ENCODE measurements at places on chromosomes 4 and X.
A peak's percentile ranks its signal among the peaks of the same experiment; 100 is the strongest.

DNA sequence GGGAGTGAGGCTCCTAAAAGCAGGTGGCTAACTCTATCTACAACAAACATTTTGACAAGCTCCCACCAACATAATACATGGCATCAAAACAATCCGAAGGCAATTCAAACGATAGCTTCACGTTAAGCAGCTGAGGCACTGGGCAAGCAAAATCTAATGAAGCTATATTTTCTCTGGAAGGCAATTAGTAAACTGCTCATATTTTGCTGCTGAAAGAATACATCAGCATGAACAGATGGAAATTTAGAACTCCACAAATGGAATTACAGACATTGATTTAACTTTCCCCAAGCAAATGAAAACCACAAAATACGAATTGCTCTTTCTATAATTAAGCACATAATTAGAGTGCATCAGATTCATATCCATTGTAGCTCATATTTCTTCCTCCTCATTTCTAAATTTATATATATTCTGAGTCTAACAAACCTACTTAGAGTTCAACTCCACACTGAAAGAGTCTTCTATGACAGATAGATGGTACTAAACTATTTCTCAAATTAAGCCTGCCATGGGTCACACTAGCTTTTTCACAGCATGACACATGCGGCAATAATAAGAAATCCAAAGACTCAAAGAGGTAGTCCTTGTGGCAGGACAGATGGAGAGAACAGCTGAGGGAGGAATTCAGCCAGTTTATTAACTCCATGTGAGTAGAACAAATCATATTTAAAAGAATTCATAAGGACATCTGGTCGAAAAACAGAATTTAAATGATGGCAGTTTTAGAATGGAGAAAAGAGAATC, 305.4 kb downstream of the MAPK10 start:
- no peak for DNase-seq

DNA sequence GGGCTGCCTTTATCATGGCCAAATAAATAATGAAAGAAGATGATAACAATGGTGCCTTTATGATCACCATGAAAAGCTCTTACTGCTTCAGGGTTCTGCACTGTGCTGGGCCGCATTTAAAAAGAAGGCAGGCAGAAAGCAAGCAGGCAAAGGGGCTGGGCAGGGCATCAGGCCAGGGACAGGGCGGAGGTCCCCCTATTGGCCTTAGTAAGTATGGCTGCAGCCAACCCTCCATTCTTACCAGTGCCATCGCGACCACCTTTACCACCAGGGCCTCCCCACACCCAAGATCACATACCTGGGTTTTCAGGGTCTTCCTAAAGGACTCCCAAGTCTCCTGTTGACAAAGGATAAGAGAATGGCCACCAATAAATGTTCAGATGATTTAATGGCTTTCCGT, 38.9 kb downstream of the CNGA2 start:
- no peak for DNase-seq

DNA sequence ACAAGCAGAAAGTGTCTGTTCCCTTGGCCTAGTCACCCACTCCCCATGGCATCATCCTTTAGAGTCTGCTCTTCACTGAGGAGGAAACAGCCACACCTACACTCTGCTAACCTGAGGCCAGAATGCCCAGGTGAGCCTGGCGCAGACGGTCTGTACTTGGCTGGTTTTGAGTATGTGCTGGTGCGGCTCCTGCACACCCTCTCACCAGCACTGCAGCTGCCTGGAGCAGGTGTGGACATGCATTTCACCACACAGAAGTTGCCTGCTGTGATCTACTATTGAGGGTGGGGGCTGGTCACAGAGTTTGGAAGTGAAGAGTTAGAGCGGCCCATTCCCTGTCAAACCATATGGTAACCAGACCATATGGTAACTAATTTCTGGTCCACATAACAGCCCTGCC, 39.5 kb downstream of the KANTR start:
- DNase-seq: no peak

DNA sequence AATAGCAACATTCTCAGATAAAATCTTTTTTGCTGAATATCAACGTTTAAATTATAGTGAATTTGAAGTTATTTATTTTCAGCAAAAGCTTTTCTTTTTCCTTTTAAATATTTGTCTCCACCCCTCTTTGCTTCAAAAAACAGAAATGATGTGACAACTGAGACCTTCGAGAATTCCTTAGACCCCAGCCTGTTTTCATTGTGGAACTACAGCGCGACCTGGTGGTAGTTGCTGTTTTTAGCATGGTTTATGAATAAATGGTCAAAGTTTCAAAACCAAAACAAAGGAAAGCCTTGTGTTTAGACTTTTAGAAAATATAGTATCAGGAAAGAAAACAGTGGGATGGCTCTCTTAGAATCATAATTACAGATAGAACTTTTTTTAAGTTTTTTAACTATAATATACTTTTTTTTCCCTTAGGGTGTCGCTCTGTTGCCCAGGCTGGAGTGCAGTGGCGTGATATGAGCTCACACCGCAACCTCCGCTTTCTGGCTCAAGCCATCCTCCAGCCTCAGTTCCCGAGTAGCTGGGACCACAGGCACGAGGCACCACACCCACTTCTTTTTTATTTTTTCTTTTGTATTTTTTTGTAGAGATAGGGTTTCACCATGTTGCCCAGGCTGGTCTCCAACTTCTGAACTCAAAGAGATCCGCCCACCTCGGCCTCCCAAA, 26.8 kb upstream of the TMEM184C start:
- peak; percentile 59 for DNase-seq

GRCh38 chr4:1384675-1385372, 21.4 kb downstream of the NKX1-1 start:
- no peak for DNase-seq

- no peak for DNase-seq
These were observed 9.4 kb downstream of the TASL start for GRCh38 chrX:30568136-30568535.

GRCh38 chrX:148562846-148563245, 62.4 kb downstream of the AFF2 start:
- DNase-seq: peak; percentile 57

- DNase-seq: peak; percentile 21
These were observed 598.7 kb upstream of the TECRL start for GRCh38 chr4:65007841-65008439.

DNA sequence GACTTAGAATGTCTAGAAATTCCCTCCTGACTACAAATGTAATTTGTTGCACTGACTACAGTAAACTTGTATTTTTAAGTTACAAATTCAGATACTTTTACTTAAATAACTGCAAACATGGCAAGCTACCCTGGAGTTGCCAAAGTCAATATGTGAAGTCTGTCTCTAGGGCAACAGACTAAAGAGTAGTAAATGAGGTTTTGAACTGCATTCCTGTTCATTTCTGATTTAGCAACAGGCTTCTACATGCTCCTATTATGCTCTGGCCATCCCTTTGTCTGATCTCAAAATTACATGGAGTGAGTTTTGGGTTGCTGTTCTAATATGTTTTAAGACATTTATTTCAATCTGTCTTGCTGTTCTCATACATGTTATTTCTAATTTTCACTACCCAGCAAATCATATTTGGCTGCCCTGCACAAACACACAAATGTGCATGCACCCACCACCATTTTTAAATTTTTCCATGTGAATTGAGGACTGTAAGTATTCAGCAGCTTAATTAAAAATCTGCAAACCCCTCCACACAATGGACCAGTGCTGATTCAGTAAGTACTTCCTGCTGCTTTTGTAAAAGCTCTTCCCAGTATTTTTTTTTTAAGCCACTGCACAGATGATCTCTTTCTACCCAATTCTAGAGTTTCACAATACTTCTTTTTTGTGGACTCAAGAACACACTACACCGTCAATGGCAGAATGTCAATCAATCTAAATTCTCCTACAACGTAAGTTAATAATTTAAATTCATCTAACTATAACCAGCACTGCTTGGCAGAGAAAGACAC, 26.7 kb downstream of the SH3RF1 start:
- no peak for DNase-seq

DNA sequence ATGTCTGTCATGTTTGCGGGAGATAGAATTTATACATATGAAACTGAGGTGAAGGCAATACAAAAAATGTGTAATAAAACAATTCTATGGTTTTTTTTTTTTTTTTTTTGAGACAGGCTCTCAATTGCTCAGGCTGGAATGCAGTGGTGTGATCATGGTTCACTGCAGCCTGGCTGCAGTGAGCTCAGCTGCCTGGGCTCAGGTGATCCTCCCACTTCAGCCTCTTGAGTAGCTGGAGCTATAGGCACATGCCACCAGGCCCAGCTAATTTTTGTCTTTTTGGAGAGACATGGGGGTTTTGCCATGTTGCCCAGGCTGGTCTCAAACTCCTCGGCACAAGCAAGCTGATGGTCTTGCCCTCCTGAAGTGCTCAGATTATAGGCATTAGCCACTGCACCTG, 10.1 kb downstream of the RADX start:
- DNase-seq: no peak

- no peak for DNase-seq
These were observed 116.7 kb downstream of the SPCS3 start for GRCh38 chr4:176436293-176436973.

DNA sequence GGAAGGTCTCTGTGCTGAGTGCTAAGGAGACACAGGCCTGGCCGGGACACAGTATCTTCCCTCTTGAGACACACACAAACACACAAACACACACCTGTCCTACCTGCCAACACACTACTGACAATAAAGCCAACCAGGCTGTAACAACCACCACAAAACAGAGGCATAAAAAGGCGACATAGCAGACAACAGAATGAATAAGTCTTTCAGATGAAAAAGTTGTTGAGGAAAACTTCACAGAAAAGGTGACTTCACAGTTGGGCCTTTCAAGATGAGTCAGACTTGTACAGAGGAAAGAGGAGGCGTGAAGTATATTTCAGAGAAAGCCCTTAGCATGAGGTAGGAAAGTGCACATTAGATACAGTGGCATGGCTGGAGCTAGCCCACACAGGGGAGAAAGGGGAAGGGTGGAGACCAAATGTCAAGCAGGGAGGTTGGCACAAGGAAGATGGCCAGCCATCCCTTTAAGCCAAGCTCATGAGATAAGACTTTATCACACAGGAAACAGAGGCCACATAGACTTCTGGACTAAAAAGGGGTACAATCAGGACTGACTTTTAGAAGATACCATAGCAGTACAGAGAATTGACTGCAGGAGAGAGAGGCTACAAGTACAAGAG, 54.0 kb downstream of the SLC9A7 start:
- peak; percentile 69 for DNase-seq

GRCh38 chr4:48813964-48814363, 16.9 kb upstream of the OCIAD1 start:
- DNase-seq: no peak

Measured in suppressor macrophage (primary cell).